ENCODE measurements at places on chromosomes 6 and 20. TPM values are rescaled to one million over a fixed set of nuclear protein-coding genes. Genes with fewer than 3 reads are reported as not detected.

- DNase-seq = no peak
Measured at GRCh38 chr6:38310061-38310460, 329.7 kb downstream of the BTBD9 start.

The RAET1G gene
- 0.09 TPM for total RNA-seq

GRCh38 chr6:56842686-56843475 is 112.0 kb upstream of the BEND6 start:
- DNase-seq = peak; percentile 72

DNA sequence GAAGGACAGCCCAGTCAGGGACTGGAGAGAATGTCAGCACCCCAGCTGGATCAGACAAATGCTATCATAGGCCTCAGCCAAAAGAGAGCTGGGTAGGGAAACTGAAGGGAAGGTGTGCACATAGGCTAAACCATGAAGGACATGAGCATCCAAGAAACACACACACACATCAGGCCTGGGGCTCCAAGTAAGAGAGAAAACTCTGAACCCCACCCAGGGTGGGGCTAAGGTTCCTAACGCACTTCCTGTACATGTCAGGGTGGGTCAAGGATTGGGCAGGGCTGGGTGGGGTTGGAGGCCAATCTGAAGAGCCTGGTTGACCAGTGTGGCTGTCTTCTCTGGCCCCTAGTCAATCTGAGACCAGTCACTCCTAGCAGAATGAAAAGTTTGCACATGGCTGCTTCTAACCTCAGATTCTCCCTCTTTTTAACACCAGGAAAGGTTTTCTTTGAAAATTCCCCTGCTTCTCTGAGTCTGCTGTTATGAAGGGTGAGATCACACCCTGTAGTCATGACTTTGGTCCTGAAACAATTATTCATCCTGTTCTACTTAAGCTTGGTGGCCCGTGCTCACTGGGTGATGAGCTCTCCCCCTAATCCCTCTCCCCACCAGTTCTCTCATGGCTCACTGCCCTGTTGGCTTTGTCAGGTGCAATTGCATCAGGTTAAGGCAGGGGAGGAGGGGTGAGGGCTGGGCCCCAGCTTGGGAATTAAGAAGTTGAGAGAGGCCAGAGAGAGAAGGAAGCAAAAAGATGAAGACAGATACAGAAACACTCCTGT is 88.4 kb downstream of the MAFB start:
- DNase-seq = no peak

The PACSIN1 gene
- 0.27 TPM for total RNA-seq

GRCh38 chr6:111534231-111534751 is 51.3 kb upstream of the REV3L start:
- peak; percentile 85 for DNase-seq

DNA sequence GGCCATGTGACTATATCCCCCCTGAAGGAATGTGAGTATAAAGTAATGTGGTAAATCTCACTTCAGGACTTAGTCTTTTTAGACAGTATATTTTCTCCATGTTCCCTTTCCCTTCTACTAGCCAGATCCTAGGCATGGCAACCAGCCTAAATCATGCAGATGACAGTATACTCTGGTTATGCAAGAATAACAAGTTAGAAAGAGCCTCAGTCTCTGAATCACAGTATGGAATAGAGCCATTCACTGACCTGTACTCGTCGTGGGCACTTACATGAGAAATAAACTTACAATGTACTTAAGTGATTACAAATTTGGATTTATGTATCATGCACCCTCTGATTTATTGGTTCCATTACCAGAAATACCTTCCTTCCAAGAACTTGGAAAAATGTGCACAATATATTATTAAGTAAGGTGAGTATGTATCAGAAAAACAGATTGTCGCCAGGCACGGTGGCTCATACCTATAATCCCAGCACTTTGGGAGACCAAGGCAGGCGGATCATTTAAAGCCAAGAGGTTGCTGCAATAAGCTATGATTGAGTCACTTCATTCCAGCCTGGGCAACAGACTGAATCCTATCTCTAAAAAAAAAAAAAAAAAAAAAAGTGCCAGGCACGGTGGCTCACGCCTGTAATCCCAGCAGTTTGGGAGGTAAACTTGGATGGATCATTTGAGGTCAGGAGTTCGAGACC is 25.1 kb upstream of the FAM8A1 start:
- DNase-seq = no peak

The GSTA3 gene
- total RNA-seq = not detected

GRCh38 chr20:16106191-16106849 is 466.9 kb downstream of the KIF16B start:
- DNase-seq = peak; percentile 42

The HLA-G gene
- total RNA-seq = not detected

GRCh38 chr20:57874141-57874540 is 164.3 kb upstream of the PMEPA1 start:
- no peak for DNase-seq

GRCh38 chr20:41072190-41072863 is 43.7 kb downstream of the TOP1 start:
- peak; percentile 90 for DNase-seq

DNA sequence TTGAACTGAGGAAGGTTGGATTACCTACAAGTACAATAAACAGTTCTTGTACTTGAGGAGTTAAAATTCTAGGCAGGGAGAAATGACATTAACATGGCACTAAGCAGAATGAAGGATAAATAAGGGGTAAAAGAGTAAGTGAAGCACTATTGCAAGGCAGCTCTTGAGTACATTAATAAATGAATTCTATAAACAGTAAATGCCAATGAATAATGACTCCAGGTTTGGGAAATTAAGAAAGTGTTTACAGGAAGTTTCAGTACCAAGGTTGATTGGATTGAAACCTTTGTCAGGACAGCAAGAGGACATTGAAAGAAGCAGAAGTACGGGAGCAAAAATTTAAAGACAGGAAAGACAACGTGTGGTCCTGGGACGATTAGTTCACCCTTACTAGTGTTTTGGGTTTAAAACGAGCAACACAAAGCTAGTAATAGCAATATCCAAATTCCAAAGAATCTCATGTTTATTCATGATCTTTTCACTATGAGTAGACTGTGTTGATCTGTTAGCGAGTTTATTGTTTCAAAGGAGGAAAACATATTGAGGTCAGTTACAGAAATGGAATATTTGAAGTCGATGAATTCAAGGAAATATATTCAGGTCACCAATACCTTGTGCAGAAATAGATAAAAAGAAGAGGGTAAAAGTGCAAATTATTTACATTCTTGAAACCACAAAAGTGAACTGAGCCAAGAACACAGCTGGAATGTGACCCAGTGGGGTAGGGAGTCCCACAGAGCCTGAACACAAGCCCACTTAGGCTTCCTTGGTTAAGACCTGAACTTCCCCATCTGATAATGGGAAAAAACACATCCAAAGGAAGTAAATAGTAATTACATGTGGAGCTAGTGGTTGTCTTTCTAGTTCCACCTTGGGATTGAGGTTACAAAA is 80.8 kb downstream of the MKKS start:
- DNase-seq = no peak

The ECT2L gene
- 0.09 TPM for total RNA-seq

- no peak for DNase-seq
Measured at GRCh38 chr6:45438849-45439406, 61.2 kb upstream of the SUPT3H start.

GRCh38 chr6:163189609-163190008 is 224.9 kb upstream of the QKI start:
- no peak for DNase-seq

DNA sequence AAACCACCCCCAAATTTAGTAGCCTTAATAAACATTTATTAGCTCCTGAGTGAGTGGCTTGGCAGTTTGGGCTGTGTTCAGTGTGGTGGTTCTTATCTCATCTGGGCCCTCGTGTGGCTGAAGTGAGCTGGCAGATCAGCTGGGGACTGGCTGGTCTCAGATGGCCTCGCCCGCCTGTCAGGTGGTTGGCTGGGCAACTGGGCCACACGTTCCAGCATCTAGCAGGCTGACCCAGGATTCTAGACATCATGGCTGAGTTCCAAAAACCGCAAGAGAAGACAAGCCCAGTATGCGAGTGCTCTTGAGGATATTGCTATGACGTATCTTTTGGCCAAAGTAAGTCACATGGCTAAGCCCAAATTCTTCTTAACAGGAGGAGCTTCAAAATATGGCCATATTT is 28.9 kb downstream of the EIF2S2 start:
- DNase-seq = peak; percentile 73

The VSX1 gene
- total RNA-seq = not detected

- DNase-seq = no peak
Measured at GRCh38 chr6:65545920-65546319, 161.1 kb downstream of the EYS start.

- no peak for DNase-seq
Measured at GRCh38 chr20:51195419-51195901, 172.6 kb upstream of the KCNG1 start.

GRCh38 chr6:164200071-164200470 is 785.6 kb downstream of the QKI start:
- no peak for DNase-seq

DNA sequence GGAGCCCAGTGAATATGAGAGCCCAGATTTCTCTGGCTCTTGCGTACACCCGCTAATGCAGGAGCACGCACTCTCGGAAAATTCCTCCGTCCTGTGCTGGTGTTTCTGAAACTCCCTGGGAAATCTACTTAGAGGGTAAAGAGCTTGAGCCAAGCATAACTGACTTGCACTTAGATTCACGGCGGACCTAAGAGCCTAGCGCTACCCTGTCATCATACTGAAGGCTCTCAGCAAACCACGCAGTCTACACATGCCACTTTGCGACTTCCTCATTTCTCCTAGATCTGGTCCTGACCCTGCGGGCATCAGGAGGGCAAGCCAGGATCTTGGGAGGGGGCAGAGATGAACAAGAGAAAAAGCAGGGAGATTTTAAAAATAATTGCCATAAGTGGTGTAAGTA is 324.7 kb downstream of the CD83 start:
- DNase-seq = peak; percentile 41
